ENCODE measurements at places on chromosomes 2 and 18.
A peak's percentile ranks its signal among the peaks of the same experiment; 100 is the strongest.

DNA sequence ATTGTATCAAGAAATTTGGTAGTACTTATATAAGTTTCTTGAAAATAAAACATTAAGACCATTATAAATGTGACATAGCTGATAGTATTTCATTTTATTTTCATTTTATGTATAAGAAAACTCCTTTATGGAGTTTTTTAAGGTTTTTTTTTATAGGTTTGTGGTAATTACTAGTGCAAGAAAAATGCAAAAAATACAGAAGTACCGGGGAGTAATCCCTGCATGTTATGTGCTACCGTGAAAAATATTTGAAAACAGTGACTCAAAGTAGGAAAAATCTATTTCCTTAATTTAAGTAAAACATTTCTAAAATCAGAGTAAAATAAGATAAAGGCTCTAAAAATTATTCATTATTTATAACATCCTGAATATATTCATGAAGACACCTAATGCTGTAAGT lies 21.6 kb downstream of the ZSWIM2 start:
- DNase-seq: no peak

GRCh38 chr2:188132385-188132784 lies 159.3 kb upstream of the GULP1 start:
- no peak for DNase-seq

DNA sequence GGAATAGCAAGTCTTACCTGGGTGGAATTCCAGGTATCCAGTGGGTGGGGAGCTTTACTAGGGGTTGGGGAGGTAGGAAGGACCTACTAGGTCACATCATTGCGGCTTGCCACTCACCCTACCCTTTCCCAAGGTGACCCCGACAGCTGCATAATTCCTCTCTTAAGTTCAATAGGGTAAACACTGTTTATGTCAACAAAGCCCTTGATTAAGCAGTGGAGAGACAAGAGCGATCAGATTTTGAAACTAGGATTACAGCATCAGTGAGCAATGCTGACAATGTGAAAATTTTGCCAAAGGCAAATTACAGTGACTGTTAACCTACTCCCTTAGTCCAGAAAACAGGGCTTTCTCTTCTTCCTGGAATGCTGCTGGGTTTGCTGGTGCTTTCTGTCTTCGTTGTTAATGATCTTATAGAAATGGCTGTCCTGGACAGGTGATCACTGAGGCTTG lies 14.5 kb downstream of the SLC19A3 start:
- DNase-seq: peak; percentile 75

- DNase-seq: no peak
These were observed 8.0 kb downstream of the KLF7 start for GRCh38 chr2:207157731-207158130.

DNA sequence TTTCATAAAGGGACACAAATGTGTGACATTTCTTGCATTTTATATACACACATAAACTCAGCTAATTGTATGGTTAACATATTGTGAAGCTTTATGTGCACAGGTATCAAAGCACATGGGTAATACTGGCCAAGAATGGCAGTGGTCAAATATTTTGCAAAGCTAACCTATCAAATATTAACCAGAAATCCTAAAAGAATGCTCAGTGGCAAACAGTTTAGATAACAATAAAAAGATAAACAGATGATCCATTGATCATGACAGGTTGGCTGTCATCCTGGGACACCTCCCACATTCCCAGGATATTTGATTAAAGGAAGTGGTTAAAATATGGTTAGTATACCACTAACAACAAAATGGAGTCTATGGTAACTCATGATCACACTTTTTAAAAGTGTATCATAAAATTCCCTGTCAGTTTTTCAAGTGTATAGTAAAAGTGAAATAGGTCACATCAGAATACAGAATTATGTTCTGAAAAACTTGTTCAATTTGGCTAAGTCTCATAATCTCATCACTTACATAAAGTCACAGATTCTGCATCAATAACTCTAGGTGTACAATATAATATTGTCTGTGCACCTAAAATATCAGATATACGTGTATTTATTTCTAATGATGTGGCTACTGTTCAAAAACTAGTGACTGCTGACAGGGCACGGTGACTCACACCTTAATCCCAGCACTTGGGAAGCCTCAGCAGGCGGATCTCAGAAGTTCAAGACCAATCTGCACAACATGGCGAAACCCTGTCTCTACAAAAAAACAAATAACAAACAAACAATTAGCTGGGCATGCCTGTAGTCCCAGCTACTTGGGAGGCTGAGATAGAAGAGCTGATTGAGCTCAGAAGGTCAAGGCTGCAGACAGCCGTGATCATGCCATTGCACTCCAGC lies 48.9 kb downstream of the CDH2 start:
- no peak for DNase-seq

GRCh38 chr2:69685321-69686048 lies 41.9 kb upstream of the AAK1 start:
- DNase-seq: no peak

DNA sequence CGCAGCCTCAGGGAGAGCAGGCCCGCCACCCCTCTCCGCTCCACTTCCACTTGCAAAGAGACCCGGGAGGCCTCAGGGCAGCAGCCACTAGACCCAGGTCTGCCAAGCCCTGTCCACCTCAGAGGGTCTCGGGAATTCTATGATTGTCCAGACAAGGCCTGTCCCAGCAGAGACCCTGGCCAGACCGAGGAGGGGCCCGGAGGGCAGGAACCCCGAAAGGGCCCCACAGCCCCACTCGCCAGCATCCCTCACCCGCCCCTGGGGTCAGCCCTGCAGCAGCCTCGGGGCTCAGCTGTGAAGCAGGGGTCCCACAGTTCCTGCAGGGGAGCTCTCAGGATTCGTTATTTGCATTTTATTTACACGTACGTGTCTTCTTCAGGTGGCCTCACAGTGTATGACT lies 269.5 kb downstream of the EIPR1 start:
- DNase-seq: no peak

GRCh38 chr2:224909885-224910573 lies 132.2 kb downstream of the DOCK10 start:
- peak; percentile 100 for DNase-seq

- no peak for DNase-seq
These were observed 833.0 kb downstream of the TMEM182 start for GRCh38 chr2:103594823-103595222.

DNA sequence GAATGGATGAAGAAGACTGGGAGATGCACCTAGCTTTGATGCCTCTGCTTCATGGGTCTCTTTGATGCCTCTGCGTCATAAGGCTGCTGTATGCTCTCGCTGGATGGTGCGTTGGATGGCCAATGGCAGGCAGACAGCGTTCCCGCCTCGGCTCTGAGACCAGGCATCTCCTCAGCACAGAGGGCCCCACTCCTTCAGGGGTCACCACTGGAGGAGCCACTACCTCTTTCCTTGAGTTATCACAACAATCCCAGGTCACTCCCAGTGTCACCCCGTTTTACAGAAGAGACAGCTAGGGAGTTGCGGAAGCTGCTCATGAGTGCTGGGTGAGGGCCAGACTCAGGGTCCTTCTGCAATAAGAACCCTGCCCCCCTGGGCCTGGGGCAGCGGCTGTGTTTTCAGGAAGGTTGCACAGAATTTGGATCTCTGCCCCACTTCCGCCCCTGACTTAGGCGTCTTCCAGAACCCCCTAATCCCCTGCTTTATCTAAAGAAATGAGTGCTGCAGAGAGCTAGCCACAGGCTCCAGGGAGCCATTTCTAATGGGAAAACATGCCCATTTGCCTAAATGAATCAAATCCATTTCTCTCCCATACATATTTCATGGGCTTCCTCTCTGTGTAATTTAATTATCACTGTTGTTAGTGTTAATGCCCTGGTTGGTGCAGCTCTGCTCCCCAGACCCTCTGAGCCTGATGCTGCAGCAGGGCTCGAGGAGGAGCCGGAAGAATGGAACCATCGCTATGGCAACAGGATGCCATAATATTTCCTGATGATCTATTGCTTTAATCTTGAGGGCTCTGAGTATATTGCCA lies 131.8 kb upstream of the HS6ST1 start:
- DNase-seq: no peak

Measured in fibroblast of gingiva (primary cell).